Muscle of leg (tissue), 16 donors: ENCODE measurements at places on chromosomes 5 and 9. TPM values are rescaled to one million over a fixed set of nuclear protein-coding genes. Genes with fewer than 3 reads are reported as not detected.

PCDHB7 gene
- polyA plus RNA-seq: 2.8 TPM

FBP2 gene
- 77.7 TPM for polyA plus RNA-seq

MYMK gene
- 48.6 TPM for polyA plus RNA-seq

ARSI gene
- 9.4 TPM for polyA plus RNA-seq

GABBR2 gene
- polyA plus RNA-seq: 1.1 TPM

TNFSF8 gene
- 0.63 TPM for polyA plus RNA-seq

P4HA2 gene
- polyA plus RNA-seq: 44.5 TPM

C9orf50 gene
- not detected for polyA plus RNA-seq

TEK gene
- polyA plus RNA-seq: 18.9 TPM
